CD8-positive, alpha-beta memory T cell (primary cell): ENCODE measurements at places on chromosomes 2 and 18. TPM values are rescaled to one million over a fixed set of nuclear protein-coding genes. Genes with fewer than 3 reads are reported as not detected.

CFAP65 gene
- polyA plus RNA-seq: not detected

GRCh38 chr2:202682274-202682673 is 47.5 kb downstream of the FAM117B start:
- no peak overlapping the region for H3K4me3 ChIP-seq
- no peaks in the 10 kb centered on the region for H3K36me3 ChIP-seq
- no peaks in the 10 kb centered on the region for H3K27me3 ChIP-seq
- H3K4me1 ChIP-seq: peaks cover 9% of the 10 kb centered on the region

GRCh38 chr18:23087352-23087751 is 47.9 kb upstream of the CABLES1 start:
- H3K27me3 ChIP-seq: no peaks in the 10 kb centered on the region
- DNase-seq: no peak
- no peak overlapping the region for H3K4me3 ChIP-seq
- peaks cover 7% of the 10 kb centered on the region for H3K4me1 ChIP-seq
- no peaks in the 10 kb centered on the region for H3K36me3 ChIP-seq

DNA sequence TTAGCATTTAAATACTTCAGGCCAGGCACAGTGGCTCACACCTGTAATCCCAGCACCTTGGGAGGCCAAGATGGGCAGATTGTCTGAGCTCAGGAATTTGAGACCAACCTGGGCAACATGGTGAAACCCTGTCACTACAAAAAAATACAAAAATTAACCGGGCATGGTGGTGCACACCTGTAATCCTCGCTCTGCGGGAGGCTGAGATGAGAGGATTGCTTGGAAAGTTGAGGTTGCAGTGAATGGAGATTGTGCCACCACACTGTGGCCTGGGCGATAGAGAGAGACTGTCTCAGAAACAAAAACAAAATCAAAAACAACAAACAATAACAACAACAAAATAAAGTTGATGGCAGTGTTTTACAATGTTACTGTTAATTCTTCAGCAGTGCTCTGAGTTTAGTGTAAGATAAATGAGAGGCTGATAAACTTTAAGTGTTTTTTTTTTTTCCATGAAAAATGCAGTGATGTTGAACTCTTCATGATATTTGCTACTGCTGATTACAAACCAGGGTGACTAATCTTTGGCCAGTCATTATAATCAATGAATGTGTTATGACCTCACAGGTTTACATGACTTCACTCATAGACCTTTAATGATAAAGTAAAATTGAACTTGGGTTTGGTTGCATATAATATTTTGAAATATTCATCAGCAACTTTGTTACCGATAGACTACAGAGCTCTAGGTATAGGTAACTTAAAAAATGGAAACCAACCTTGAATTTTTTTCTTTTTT is 2.5 kb downstream of the ITGAV start:
- H3K27me3 ChIP-seq: no peaks in the 10 kb centered on the region
- H3K36me3 ChIP-seq: no peaks in the 10 kb centered on the region
- no peak overlapping the region for H3K4me3 ChIP-seq
- H3K27ac ChIP-seq: no peak overlapping the region
- H3K4me1 ChIP-seq: peaks cover 15% of the 10 kb centered on the region
- no peak for DNase-seq

- peak overlapping the region; percentile 71 for H3K27ac ChIP-seq
- H3K27me3 ChIP-seq: no peaks in the 10 kb centered on the region
- peak overlapping the region; percentile 52 for H3K4me3 ChIP-seq
- H3K36me3 ChIP-seq: no peaks in the 10 kb centered on the region
Observed at GRCh38 chr2:136327162-136327852, 209.4 kb upstream of the CXCR4 start.

- H3K36me3 ChIP-seq: no peaks in the 10 kb centered on the region
- no peaks in the 10 kb centered on the region for H3K27me3 ChIP-seq
- H3K27ac ChIP-seq: no peak overlapping the region
- no peak for DNase-seq
Observed at GRCh38 chr2:159322419-159322818, 35.9 kb upstream of the WDSUB1 start.

- H3K27me3 ChIP-seq: no peaks in the 10 kb centered on the region
- H3K36me3 ChIP-seq: no peaks in the 10 kb centered on the region
- no peak for DNase-seq
- H3K4me3 ChIP-seq: no peak overlapping the region
- H3K4me1 ChIP-seq: no peaks in the 10 kb centered on the region
- no peak overlapping the region for H3K27ac ChIP-seq
Observed at GRCh38 chr18:37529863-37530262, 35.7 kb downstream of the CELF4 start.
